ENCODE measurements at places on chromosomes 4 and X.

- no peak for DNase-seq
Observed at GRCh38 chrX:122835886-122836285, 348.2 kb upstream of the GRIA3 start.

DNA sequence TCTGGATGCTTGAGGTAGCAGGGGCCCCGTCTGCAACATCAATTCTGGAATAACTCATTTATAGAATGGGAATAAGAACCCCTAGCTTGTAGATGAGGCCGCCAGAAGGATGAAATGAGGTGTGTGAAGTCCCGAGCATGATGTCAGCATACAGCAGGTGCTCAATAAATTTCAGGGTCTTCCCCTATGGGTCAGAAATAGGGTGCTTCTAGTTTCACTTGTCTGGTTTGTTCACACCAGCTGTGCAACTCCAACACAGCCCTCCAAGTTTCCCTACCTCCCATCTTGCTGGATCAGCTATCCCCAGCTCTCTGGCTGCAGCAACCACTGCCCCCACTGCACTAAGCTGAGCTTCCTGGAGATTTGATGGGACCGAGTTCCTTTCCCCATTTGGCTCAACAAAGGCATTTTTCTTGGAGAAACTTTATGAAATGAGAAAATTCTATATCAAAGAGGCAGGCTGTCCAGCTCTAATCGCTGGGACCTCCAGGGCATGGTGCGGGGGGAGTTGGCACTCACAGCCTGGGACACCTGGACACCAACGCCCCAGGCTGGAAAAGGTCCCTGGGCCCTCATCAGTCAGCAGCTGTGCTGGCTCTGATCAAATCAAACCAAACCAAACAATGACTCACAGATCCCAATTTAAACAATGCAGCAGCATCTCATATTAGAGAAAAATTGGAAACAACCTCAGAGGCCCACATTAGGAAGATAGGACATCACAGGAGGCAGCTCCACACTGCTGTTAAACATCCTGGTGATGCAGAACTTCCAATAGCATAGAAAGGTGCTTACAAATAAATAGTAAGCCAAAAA, 13.3 kb downstream of the SLC2A9 start:
- DNase-seq, result no peak

DNA sequence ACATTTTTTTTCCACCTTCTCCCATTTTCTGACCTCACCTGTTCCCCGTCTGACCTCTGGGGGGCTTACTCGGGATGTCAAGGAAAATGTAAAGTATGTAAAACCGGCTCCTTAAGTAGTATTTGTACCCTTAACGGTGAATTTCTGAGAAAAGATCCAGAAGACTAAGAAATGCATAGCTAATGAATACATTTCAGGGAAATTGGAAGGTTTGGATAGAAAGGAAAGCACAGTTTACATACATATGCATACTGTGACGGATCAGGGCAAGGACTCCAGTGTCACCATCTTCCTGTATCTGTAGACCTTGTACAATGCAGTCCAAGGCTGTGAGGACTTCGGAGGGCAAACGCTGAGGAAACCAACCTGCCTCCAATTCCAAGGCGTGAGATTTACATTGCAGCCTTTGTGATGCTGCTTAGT, 2185.9 kb upstream of the TENM3 start:
- no peak for DNase-seq

GRCh38 chr4:48944756-48945241, 38.2 kb upstream of the OCIAD2 start:
- DNase-seq, result no peak

DNA sequence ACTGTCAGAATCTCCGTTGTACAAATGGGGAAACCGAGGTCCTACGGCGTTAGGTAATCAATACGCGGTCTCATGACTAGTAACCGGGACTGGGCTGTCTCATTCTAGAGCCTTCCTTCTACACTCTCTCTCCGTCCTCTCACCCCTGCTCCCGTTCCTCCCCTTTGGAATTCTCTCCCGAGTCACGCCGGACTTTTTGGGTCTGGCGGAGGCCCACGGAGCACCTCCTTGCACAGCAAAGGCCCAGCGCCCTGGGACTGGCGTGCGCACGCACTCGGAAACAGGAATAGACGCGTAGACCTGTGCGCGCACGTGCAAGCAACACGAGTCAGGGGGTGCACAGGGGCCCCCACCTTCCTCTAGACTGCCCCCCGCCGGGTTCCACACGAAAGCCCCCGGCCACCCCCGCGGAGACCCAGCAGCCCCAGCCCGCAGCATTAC, 361 bp downstream of the QDPR start:
- no peak for DNase-seq

GRCh38 chrX:134712272-134712671, 54.0 kb upstream of the PLAC1 start:
- no peak for DNase-seq

- DNase-seq, result no peak
Observed at GRCh38 chrX:63657821-63658220, 127.2 kb downstream of the ARHGEF9 start.

DNA sequence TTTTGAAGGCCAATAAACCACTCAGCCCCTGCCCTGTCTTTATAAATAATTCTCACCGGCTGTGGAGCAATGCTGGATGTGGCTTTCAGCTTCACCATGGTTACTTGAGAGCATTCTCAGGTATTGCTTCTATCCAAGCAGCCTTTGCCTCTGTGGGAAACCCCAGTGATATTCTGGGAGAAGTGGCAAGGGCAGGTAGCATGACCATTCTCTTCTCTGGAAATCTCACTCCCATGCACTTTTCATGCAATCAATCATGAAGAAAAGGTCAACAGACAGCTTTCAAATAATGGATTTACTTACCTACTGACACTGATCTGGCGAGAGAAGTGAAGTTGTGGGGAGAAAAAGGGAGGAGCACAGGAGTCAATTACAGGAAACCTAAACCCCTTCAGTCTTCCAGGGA, 49.5 kb downstream of the UNC5C start:
- DNase-seq, result no peak

DNA sequence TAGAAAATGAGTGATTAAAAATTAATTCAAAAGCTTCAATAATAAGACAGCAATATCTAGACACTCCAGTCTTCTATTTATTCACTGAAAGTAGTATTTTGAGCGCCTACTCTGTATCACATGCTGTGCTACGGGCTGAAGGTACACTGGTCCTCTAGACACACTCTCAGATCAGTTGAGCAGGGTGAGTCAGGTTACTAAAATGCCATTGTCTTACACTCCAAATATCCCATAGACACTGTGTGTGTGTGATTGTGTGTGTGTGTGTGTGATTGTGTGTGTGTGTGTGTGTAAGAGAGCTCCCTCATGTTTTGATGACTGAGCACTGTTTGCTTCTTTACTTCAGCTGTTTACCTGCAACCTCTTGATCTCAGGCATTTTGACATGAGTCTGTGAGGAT, 342.8 kb upstream of the BOD1L1 start:
- DNase-seq, result no peak

DNA sequence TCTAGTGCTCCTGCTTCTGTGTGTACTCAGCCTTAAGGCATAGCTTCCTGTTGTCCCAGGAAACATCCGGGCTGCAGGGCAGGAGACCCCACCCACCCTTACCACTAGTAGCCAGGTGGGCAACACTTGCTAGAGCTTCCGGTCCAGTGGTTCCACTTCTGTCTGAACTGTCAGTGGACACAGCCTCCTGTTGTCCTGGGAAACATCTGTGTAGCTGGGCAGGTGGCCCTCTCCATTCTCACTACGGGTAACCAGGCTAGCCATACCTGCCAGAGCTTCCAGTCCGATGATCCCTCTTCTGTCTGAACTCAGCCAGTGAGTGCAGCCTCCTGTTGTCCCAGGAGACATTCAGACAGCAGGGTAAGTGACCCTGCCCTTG, 372.2 kb downstream of the INPP4B start:
- peak; percentile 42 for DNase-seq

- no peak for DNase-seq
Observed at GRCh38 chrX:9122519-9123245, 88.8 kb upstream of the FAM9B start.

DNA sequence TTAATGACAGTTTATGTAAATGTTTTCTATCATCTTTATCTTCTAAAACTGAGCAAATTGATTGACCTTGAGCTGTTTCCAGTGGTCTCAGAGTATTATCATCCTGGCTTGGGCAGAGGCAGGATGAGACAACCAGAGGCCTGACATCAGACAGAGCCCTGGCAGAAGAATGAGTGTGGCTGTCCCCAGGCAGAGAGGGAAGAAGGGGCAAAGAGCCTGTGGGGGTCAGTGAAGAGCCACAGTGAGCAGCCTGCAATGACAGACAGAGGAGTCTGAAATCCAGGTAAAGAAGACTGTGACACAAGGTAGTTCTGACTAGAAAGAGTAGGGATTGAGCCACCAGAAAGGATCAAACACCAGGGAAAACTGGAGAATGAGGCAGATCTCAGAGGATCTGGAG, 182.4 kb upstream of the ARSJ start:
- DNase-seq, result no peak

DNA sequence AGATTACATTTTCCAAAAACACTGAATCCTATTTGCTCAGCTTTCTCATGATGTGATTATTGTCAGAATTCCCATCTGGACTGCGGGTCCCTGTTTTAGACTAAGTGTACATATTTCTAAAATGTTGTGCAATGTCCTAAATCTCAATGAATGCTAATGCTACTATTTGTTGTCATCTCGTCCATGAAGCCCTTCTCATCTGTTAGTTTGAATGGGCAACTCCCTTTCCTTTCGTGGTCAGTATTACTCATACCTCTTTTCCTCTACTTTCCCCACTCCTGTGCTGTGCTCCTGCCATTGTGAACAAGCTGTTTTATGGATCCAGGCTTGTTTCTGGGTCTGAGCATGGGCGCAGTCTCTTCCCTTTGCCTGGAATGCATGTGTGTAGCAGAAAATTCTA, 91.0 kb downstream of the MID1 start:
- no peak for DNase-seq

DNA sequence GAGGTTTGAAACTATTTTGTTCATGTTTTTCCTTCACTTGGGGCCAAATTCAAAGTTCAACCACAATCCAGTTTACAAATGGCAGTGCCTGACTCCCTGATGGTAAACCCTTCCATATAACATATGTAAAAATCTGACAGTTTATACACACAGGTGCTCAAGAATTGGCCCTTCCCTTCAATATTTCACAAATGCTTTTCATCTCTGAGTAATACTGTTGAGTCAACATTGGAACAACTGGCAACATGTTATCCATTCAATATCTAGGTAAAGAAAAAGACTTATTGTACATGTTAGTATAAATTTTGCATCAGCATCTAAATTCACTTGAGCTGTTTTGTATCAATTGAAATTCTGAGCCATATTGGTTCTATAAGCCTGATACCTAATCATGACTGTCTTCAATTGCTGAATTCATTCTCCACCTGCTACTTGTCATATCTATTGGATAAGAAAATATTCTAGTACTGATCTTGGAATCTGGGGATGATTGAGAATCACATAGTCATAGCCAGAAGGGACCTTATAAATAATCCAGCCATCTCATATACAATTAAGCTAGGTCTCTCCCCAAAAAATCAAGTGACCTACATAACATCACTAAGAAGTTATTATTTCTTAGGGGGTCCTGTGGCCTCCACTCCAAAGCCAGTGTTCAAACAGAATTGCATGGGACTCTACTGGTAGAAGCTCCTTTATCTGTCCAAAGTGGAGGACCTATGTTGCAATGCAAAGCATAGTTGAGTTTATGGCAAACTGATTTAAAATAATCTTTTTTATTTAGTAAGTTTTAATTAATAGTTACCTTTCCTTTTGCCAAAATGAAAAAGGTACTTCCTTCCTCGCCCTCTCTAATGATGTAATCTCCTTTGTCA, 61.9 kb downstream of the PRKG2 start:
- no peak for DNase-seq

- no peak for DNase-seq
Observed at GRCh38 chr4:138028923-138029322, 213.2 kb downstream of the SLC7A11 start.

- no peak for DNase-seq
Observed at GRCh38 chr4:159227378-159227777, 124.5 kb downstream of the RAPGEF2 start.

GRCh38 chr4:142846108-142846728, at the start of gene INPP4B:
INPP4B (minus strand) TSS chr4:142846301.
- peak; percentile 9 for DNase-seq

- DNase-seq, result no peak
Observed at GRCh38 chr4:184528713-184529112, 54.4 kb upstream of the IRF2 start.

GRCh38 chr4:71243091-71243833, 95.6 kb upstream of the SLC4A4 start:
- DNase-seq, result no peak

DNA sequence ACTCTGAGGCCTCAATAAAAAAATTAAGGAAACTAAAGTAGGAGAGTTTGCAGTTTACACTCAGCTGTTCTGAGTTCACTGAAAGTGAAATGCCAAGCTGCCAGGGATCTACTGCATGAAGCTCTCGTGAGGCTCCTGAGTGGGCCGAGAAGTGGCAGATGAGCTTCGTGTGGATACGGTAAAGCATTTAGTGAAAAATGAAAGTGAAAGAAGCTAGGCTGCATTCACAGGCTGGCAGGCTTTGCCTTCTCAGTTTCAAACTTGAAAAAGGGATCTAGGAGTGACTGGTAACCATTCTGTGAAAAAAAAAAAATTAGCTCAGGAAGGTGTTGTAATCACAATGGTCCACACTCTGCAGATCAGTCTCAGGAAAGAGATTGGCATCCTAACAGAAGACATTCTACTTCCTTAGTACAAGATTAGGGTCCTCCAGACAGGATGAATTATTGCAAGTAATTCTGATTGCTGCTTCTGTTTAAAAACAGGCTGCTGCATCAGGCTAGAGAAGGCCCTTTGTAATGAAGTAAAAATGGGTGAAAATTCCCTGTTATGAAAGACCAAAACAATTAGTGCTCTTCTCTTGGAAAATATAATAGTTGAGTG, 679.9 kb downstream of the RPA4 start:
- no peak for DNase-seq

DNA sequence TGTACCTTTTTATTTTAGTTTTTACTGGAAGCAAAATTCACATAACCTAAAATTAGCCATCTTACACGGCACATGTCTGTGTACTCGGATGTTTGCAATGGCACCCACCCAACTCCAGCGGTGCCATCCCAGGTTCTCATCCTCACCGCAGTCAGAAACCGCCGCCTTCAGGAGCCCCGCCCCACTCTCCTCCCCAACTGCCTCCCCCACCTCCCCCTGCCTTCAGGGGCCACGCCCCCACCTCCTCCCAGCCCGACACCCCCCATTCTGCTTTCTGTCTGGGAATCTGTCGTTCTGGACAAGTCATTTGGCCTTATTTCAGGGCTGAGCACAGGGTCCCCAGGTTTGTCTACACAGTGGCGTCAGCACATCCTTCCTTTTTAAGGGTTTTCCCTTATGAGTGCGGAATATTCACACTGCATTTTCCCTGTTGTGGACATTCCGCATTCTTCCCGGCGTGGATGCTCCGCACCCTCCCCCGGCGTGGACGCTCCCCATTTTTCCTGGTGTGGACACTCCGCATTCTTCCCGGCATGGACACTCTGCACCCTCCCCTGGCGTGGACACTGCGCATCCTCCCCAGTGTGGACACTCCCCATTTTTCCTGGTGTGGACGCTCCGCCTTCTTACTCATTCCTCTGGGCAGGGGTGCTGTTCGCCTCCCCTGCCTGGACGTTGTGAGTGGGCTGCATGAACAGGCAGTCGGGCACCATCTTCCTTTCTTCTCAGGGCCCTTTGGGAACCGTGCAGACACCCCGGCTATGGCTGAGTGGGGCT, 135.4 kb upstream of the NKX1-1 start:
- DNase-seq, result no peak

All from NCI-H187 (cell line).